ENCODE measurements at places on chromosomes 7 and 10. TPM values are rescaled to one million over a fixed set of nuclear protein-coding genes. Genes with fewer than 3 reads are reported as not detected.

Gene ZNF32
- total RNA-seq = 12.9 TPM

Gene RAMP3
- total RNA-seq = 0.14 TPM

Gene AUTS2
- total RNA-seq = 0.87 TPM

Gene OPN4
- total RNA-seq = not detected

DNA sequence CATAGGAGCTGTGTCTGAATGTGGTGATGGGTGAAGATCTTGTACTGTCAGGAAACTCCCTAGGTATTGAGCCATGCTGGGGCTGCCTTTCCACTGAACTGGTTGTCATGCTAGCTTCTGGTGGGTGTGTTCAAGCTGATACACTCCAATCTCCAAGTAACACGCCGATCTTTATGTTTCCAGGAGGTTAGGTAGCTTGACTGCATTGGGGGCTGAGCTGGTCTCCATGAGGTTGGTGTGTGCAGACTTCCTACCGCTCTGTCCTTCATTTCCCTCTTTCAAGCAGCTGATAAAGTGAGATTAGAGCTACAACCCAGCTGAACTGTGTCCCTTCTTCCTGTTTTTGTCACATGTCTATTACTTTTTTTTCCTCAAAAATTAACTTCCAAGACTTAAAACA is 265.5 kb downstream of the ANKRD30A start:
- no peak for DNase-seq

DNA sequence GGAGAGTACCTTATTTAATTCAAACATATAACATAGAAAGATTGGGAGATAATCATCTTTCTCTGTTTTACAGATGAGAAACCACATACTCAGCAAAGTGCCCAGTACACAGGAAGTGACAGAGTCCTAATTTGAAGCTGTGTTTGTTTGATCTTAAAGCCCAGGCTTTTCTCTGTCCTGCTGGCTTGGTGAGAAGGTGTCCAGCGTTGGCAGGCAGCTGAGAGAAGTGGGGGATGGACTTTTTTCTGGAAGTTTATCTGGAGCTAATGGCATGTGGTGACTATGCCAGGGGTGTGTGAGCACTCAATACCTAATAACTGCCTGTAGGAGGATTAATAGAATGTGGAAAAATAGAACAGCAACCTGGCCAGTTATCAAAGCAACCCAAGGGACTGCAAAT is 60.8 kb downstream of the NPSR1 start:
- no peak for DNase-seq

DNA sequence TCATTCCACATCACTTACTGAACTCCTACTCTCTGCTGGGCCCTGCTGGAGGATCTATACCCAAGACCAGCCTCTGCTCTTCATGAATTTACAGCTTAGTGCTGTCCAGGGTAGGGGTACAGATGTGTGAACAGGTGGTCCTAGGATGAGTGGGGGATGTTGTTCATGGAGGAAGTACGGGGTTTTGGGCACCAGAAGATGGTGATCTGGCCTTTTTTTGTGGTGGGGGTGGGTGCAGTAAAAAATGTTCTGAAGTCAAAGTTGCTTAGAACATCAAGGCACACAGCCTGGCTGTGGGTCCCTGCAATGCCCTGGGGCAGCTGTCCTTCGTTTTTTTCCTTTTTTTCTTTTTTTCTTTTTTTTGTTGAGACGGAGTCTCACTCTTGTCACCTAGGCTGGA is 34.2 kb upstream of the GNA12 start:
- DNase-seq = no peak

DNA sequence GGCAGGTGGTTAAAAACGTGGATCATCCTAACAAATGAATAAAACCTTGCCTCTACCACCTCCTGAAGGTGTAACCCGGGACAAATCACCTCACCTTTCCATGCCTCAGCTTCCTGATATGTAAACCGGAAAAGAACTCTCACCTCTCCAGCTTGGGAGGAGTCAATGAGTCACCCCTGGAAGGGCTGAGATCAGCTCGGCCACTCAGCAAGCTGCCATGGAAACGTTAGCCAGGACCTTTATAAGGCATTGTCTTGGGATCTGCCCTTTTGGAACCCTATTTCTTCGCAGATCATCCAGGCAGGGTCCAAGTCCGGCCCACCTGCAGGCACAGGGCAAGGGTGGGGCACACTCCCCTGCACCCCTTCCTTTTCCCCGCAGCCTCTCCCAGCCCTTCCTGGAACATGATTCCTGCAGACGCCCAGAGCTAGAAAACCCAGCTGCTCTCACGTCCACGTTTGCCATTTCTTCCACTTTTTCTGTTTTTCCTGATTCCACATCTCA is 81.6 kb upstream of the PFKP start:
- DNase-seq = no peak

DNA sequence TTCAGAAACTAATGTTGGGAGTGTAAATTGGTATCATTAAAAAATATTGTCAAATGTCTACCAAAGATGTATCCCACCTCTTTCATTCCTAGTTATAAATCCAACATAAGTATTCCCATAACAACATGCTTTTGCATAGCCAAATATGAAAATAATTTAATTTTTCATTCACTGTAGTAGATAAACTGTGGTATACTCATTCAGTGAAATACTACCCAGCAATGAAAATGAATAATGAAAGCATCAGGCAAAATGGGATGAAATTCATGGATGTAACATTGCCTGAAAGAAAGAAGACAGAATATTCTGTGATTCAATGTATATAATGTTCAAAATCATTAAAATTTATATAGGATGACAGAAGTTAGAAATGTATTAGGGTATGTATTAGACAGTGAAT is 629.0 kb upstream of the MBL2 start:
- no peak for DNase-seq

DNA sequence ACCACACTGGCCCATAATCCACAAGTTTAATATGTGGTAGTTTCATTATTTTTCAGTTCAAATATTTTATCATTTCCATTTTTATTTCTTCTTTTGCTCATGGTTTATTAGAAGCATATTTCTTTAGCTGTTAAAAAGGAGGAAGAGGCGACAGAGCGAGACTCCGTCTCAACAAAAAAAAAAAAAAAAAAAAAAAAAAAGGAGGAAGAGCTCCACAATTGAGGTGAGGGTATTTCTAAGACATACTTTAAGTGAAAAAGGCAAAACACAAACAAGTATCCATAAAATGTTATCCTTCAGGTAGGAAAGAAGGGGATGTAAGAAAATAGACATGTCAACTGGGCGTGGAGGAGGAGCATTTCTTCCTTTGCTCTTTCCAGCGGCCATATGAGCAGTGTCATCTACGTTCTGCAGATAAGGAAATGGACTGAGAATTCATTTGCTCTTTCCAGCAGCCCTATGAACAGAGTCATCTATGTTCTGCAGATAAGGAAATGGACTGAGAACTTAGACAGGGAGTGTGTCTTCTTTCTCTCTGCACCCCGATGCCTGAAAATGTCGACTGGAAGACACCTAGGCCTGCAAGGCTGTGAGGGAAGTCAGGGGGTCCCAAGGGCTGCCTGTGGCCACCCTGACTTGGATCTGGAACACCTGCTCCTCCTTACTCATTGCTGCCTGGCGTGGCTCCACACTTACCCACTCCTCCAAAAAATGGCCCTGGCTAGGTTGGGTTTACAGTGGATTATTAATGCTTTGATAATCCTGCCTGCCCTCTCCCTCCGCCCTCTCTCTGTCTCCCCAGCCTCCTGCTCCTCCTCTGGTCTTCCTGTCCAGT is 18.9 kb upstream of the RAMP3 start:
- no peak for DNase-seq

DNA sequence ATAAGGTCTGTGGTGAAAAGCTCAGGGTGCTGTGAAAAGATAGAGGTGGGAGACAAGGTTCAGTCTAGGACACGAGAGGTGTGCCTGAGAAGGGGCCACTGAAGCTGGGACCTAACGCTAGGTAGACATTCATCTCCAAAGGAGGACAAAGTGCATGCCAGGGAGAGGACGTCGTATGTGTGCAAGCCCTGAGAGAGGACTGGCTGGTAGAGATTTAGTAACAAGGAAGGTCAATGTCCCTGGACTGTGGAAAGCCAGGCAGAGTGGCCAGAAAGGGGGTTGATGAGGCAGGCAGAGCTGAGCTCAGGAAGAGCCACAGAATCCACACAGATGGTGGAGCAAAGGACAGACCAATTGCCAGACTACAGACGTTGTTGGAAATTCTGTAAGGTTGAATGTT is 817.6 kb downstream of the CCSER2 start:
- DNase-seq = no peak

DNA sequence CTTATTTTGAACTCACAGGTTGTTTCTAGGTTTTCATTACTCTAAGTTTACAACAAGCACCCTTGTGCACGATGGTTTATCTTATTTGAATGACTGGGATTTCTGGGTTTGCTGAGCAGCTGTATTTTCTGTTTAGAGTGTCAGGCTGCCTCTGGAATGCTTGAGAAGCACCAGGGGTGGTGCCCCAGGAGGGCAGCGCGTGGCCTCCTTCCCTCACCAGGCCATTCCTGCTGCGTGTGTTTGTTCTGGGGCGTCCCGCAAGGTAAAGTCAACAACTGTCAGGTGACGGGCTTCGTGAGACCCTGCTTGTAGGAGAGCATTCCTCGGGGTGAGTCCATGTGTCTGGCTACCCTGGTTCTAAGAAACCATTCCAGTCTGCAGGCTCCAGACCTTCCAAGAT is 54.9 kb downstream of the FAM171A1 start:
- no peak for DNase-seq

- no peak for DNase-seq
These were observed 1080.4 kb upstream of the C7orf33 start for GRCh38 chr7:147510201-147510542.

GRCh38 chr7:43799605-43800004 is 41.1 kb downstream of the BLVRA start:
- DNase-seq = no peak
